AML-193 (cell line): ENCODE measurements at places on chromosomes 5 and 9.

- no peak for DNase-seq
These were observed 140.4 kb downstream of the AUH start for GRCh38 chr9:91221332-91221731.

GRCh38 chr5:1568201-1568979 is 44.6 kb upstream of the LPCAT1 start:
- no peak for DNase-seq

- no peak for DNase-seq
These were observed 24.2 kb downstream of the ZBTB43 start for GRCh38 chr9:126829035-126829434.

DNA sequence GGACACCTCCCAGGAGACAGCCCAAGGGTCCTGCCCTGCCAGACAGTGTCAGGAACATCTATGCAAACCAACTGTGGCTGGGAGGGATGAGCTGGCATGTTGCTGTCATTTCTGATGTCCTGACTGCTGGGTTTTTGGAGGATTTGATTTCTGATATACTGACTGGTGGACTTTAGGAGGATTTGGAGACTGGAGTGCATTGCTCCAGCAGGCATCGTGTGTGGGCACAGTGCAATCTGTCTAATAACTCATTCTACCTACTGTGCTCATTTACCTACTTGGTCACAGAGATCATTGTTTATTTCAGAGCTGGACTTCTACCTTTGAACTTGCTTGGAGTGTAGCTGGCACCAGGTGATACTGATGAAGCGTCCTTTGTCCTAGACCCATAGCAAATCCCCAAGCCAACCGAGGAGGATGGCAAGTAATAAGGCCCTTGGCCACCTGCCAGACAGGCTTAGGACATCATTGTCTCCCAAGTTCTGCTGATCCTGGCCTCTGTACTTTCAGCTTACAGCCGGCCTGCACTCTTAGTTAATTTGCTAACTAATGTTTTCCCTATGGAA is 124.3 kb upstream of the ICE1 start:
- no peak for DNase-seq

DNA sequence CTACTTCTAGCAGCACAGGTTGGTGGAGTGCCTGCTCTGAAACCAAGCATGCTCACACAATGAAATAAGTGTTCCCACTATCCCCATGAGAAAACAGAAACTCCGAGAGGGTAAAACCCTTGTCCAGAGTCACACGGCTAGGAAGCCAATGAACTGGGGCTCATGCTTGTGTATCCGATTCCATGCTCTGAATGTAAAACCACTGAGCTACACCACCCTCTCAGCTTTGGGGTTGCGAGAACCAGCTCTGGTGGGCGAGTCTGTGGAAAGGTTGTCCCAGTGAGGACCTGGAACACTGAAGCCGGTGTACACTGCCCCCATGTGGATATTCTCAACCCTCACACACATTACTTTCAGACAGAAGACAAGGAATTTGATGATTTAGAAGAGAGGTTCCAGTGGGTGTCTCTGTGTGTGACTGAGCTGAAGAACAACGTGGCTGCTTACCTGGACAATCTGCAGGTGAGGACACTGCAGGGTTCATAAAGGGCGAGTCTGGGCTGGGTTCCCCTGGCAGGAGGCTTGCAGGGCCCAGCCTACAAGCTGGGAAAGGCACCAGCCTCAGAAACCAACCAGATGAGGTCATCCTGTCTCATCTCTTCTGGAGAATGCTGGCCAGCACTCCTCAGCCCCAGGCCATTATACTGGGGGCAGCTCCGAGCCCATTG is 37.4 kb downstream of the ARHGEF37 start:
- peak; percentile 44 for DNase-seq
